ENCODE measurements at places on chromosomes 6 and 20.
A peak's percentile ranks its signal among the peaks of the same experiment; 100 is the strongest.

- no peak for DNase-seq
These were observed 39.1 kb downstream of the FAM120B start for GRCh38 chr6:170345662-170346061.

- no peak for DNase-seq
These were observed 392.6 kb upstream of the MARCKS start for GRCh38 chr6:113464536-113464935.

- peak; percentile 34 for DNase-seq
These were observed 12.9 kb upstream of the ZNF343 start for GRCh38 chr20:2521369-2522305.

- DNase-seq, result no peak
These were observed 55.8 kb downstream of the ERMARD start for GRCh38 chr6:169807229-169807628.

GRCh38 chr20:57847104-57847503 lies 137.3 kb upstream of the PMEPA1 start:
- no peak for DNase-seq

DNA sequence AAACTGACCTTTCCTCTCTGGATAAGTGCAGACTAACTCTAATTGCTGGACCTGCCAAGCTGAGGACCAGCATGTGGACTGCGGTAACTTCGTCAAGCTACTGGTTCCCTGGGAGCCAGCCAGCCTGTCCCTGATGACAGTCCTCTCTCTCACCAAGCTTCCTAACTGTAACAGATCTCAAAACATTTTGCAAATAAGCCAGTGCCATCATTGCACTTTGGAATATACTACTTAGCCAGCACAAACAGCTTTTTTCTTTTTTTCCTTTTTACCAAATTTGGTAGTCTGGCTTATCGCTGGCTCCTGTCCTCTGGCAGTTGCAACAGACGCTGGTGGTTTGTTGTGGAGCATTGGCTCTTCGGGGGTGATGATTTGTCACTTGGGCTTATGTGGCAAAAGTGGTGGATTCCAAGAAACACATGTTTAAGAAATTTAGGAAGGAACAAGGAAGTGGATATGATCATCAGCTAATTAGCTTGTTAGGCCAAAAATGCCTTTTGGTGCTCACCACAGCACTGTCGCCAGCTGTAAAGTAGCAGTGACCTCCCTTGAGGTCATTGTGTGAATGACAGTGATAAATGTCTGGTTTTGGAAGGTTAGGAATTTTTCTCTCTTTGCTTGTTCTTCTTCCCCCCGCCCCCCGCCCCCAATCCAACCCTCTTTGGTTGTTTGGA lies 171.7 kb downstream of the CLIC5 start:
- no peak for DNase-seq

GRCh38 chr6:89360415-89360999 lies 8.0 kb upstream of the UBE2J1 start:
- no peak for DNase-seq

GRCh38 chr6:150271501-150272263 lies 97.1 kb upstream of the IYD start:
- no peak for DNase-seq

DNA sequence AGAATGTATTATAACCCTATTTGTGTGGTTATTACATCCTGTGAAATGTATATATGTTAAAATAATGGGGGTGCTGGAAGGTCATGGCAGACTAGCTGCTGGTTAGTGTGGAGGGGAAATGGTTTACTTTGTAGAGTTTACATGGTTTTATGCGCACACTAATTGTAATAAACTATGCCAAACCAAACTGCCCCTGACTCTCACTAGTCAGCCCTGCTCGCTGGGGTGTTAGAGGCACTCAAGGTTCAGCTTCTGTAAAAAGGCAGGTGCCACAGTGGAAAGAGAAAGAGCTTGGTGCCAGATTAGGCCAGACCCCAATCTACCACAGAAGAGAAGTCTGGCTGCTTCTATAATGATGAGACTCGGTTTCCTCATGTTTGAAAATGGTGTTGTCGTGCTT lies 52.7 kb downstream of the GOPC start:
- no peak for DNase-seq

DNA sequence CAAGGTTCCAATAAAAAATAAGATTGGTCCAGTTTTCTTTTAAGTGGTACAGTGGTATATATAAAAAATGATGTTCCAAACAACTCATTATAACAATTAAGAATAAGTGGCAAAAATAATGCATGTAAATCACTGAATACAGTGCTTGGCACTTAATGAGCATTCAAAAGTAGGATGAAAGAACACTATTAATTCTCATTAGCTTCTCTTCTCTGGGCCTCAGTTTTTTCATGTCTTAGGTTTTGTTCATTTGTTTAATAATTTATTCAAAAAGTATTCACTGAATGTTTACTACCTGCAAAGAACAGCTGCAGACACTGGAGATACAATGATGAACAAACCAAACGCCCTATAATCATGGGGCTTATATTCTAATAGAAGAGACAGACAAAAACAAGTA lies 21.1 kb downstream of the BCL2L1 start:
- no peak for DNase-seq

GRCh38 chr20:6122111-6122872 lies 538 bp downstream of the FERMT1 start:
- no peak for DNase-seq

- peak; percentile 25 for DNase-seq
These were observed 3.0 kb upstream of the GOPC start for GRCh38 chr6:117605169-117605826.

GRCh38 chr6:68642977-68643376 lies 7.9 kb downstream of the ADGRB3 start:
- no peak for DNase-seq

DNA sequence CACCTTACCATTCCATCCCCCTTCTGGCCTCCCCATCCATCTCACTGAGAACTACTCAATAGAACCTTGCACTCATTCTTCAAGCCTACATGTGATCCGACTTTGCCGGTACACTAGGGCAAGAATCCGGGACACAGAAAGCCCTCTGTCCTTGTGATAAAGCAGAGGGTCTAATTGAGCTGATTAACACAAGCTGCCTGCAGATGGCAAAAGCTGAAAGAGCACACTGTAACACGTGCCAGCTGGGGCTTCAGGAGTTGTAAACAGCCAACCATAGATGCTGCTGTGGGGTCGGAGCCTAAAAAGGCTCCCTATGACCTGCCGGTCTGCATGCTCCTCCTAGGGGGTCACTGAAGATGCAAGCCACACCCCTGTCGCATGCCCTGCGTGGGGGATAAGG lies 124.1 kb downstream of the RNF144B start:
- no peak for DNase-seq

DNA sequence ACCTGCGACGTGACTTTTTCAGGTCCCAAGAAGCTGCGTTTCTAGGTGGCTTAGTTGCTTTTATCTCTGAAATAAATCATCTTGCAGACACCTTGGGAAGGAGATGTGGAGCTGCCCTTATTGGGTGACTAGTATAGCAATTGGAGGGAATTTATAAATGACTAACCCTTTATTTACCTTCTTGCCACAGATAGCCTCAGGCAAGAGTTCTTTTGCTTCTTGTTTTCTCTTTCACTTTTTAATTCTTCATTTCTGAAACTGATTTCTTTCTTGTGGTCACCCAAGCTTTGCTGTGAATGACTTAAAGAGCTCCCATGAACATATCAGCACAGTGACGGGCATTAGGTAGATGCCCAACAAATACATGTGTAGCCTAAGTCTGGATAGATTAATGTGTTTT lies 3.0 kb downstream of the ADGRF4 start:
- DNase-seq, result no peak

- DNase-seq, result no peak
These were observed 39.7 kb downstream of the TRAM2 start for GRCh38 chr6:52537001-52537753.

DNA sequence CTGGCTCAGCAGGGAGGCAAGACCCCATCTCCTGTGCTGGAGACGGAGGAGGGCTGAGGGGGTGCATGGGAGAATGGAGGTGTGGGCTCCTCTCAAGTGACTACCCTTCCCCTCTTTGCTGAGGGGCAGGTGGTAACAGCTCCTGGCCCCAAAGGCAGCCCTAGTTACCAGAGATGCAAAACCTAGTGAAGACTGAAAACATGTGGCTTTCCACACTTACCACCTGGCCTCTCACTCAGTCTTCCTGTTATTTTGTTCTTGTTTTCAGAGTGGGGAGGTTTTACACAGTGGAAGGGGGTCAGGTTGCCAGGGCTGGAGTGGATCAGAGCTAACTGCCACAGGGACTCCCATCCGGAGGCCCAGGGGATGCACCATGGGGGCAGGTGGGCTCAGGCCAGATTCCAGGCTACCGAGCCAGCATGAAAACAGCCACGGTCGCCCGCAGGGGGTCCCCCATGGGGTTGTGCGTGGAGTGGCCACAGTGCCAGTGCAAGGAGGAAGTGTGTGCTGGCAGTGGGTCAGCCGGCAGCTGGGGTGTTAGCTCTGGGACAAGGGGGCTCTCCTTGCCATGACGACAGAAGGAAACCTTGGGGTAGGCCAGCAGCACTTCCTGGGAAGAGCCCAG lies 21.1 kb downstream of the MYT1 start:
- DNase-seq, result no peak

DNA sequence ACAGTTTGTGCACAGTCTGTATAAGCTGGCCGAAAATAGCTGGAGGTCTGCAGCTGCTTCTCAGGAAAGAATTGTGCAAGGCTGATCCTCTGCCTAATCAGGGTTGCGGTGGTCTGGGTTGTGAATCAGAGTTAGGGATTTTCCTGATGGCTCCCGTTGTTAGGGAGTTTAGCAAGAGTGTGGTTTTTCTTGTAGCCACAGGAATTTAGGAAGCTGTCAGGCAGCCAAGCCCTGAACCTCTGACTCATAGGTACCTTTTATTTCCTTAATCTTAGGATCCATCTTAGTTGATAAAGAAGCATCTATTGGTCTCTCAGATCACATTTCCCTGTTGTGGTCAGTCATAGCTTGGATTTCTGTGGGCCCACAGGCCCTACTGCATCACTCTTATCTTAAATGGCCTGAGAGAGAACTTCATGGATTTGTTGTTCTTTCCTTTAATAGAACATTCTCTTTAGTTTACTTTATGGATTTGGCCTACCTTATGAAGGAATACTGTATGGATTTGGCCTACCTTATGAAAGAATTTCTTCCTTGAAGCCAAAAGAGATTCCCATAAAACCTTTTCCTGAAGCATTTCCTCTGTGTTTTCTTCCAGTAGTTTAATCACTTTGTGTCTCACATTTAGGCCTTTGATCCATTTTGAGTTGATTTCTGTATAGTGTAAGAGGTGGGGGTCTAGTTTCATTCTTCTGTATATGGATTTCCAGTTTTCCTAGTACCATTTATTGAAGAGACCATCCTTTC lies 10.3 kb downstream of the KIF25 start:
- no peak for DNase-seq

DNA sequence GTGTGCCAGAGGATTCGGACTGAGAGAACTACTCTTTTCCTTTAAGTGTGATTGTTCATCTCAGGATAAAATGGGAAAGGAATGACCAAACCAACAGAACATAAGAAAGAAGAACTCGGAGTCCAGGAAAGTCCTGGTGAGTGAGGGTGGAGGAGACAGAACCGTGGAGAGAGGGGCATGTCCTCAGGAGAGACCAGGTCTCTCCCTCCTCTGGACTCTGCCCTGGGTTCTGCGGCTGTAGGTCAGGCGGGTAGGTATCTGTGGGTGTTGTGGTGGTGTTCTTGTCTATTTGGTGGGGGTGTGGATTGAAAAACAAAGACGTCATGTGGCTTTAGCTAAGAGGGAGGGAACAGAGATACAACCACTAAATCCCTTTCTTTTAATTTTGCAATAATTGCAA lies 29.1 kb upstream of the AGPAT4 start:
- DNase-seq, result no peak
